ENCODE measurements at places on chromosomes 2 and 18. TPM values are rescaled to one million over a fixed set of nuclear protein-coding genes. Genes with fewer than 3 reads are reported as not detected.

DNA sequence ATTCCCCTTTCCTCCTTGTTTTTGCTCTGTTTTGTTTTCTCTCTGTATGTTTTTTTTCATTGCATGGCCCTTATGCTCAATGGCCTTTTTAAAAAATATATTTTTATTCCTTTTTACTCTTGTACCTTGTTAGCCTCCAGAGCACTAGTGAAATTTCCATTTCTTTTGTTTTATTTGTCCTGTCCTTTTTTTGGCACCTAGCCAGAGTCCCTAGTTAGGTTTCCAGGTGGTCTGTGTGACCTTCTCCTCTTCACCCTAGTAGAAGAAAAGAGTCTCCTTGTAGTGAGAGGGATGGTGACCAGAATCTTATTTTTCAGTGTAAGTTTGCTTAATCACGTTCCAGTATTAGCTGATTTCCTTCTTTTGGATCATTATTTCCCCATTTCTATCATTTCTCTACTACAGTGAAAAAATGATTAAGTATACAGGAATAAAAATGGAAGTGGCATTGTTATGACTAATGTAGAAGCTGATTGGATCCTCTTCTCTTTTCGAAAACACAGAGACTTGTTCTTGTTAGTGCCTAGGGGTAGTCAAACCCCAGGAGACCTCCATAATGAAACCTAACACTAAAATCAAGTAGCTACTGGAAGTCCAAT lies 65.9 kb downstream of the NBEAL1 start:
- DNase-seq = no peak

DNA sequence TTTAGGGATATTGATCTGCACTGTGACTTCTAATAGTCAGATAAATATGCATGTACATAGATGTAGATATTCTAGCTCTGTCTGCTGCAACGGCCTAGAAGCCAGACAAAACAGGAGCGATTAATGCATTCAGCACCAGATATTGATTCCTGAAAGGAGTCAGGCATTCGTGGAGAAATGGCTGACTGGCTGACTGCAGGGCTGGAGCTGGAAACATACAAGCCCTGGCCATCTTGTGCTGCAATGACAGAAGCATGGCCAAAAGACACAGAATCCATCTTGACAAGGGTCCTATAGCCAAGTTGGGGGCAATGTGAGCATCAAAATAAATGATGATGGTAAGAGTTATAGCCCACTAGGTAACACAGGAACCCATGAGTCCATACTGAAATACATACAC lies 231.5 kb upstream of the KLHL29 start:
- no peak for DNase-seq

DNA sequence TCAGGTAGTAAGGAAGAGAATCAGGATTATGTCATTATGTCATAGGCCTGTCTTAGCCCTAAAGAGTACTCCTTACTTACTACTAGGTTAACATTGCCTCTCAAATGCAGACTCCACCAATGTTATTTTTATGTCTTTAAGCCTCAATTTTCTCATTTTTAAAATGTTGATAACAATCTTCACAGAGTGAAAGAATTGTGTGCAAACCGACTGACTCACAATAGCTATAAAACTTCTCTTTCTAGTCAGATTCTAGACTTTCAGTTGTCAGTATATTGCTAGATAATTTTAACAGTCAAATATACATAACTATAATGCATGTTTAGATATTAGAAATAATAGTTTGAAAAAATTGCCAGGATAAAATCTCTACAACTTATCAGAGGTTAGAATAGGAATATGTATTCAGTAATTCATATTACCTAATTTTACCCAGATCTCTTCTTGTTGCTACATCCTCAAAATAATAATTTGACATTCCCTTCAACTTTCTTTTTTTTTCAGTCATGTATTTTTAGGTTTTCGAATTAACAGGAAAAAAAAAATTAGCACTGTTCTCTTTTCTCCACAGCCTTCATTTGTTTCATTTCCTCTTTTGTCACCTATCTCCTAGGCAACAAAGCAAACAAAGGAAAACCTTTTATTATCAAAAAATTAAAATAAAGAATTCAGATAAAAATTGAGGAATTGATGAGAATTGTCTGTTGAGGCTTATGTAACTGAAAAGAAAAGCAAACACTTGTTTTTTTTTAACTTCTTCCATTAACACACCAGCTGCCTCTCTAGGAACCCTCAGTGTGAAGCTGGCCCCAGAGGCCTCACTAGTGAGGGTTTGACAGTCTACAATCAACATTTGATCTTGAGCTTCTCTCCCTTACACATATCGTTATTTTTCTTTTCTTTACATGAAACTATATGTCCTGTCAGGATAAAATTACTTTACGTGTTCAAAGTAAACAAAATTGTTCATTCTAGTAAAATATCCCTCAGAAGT lies 279.0 kb downstream of the CALCRL start:
- DNase-seq = no peak

DNA sequence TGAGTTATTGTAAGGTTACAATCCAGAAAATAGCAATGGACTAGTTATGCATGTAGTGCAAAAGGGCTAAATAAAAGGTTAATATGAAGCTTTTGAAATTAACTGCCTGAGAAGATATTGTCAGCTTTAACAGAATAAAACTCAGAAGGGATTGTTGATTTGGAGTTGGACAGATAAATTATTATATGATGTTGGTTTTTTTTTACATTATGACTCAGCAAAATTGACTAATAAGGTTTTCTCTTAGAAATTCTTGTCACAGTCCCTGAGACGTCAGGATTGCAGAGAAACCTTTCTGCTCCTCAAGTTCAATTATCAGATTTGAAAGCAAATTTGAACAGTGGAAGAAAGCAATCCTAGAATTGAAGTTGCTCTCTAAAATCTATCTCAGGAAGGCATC lies 946.9 kb downstream of the CBLN2 start:
- DNase-seq = no peak

The PLGLB2 gene
- total RNA-seq = not detected

The SLC19A3 gene
- total RNA-seq = 37.6 TPM
